ENCODE measurements at places on chromosomes 13 and 19.

DNA sequence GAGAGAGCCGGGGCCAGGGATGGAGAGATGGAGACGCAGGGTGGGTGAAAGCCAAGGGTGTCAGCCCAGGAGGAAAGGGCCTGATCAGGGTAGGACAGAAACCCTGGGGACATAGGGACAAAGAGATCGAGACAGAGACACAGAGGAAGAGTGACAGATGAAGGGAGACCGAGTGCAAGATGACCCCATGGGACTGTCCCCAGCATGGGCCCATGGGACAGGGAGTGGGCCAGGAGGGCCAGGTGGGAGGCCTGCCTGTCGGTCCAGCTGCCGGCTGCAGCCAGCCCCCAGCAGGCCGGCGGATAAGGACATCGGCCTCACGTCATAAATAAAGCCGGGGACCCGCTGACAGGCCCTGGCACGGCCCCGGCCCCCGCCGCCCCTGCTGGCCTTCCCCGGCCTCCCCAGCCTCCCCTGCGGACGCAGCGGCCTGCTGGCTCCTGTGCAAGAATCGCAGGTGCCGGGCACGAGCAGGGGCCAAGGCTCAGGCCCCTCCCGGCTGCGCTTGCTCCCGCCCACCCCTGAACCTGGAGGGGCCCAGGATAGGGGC is 6.3 kb downstream of the REX1BD start:
- DNase-seq, result no peak

- DNase-seq, result no peak
Measured at GRCh38 chr13:39935155-39935554, 279.7 kb downstream of the COG6 start.

DNA sequence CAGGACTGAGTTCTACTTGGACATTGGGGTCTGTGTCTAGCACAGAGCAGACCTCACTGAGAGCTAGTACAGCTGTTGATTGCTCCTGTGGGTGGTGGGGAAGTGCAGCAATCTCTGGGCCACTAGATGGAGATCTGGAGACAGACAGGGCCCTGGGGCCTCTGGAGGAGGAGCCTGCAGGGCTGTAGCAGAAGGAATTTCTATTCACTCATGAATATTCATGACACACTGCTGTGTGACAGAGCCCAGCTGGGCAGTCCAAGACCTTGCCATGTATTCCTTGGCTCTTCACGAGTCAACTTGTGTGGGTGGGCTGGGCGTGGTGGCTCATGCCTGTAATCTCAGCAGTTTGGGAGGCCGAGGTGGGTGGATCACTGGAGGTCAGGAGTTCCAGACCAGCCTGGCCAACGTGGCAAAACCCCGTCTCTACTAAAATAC is 37.5 kb downstream of the SUGP2 start:
- DNase-seq, result peak; percentile 72

GRCh38 chr19:11382898-11383705 is 1.0 kb downstream of the EPOR start:
- DNase-seq, result no peak

DNA sequence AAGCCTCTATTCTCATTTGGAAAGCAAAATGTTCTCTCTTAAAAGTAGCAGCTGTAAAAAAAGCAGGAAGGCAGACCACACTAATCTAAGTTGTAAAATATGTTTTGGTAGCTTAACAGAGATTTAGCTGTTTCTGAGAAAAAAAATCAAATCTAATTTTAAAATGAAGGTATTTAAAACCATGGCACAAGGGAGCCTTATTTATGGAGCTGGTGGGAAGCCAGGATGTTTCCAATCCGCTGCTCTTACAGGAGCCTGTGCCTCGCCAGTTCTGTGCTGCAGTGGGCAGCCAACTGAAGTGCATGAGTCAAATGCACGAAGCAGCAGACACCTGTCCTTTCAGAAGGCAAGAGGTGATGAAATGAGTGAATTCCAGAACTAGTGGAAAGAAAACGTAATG is 28.2 kb downstream of the GPC6 start:
- DNase-seq, result no peak

DNA sequence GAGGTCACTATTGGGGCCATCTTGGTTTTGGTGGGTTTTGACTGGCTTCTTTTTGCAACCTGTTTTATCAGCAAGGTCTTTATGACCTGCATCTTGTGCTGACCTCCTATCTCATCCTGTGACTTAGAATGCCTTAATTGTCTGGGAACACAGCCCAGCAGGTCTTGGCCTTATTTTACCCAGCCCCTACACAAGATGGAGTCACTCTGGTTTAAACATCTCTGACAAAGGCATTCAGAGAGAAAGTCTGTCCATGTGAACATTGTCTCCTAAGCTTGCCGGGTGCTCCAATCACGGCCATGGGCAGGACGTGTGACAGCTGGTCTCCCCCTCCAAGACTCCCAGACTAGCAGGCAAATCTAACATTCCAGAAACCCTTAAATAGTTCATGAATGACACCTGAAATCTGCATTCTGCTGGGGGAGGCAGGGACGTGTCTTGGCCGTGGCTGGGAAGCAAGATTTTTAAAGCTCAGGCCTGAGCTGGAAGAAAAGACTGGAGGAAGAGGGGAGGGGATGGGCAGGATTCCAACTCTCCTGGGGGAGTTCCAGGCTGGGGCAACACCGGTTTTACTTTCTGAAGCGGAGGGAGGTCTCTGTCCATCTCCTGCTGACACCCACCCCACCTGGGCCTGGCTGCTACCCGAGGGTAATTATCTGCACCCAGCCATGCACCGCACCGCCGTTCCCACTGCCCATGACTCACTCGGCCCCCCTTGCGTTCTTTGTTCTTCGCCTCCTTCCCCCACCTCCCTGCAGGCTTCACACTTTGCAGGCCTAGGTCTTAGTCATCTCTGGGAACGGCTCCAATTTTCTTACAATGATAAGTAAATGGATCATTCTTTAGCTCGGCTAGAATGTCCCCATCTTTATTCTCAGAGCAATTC is 11.6 kb upstream of the OR1M1 start:
- DNase-seq, result peak; percentile 95

DNA sequence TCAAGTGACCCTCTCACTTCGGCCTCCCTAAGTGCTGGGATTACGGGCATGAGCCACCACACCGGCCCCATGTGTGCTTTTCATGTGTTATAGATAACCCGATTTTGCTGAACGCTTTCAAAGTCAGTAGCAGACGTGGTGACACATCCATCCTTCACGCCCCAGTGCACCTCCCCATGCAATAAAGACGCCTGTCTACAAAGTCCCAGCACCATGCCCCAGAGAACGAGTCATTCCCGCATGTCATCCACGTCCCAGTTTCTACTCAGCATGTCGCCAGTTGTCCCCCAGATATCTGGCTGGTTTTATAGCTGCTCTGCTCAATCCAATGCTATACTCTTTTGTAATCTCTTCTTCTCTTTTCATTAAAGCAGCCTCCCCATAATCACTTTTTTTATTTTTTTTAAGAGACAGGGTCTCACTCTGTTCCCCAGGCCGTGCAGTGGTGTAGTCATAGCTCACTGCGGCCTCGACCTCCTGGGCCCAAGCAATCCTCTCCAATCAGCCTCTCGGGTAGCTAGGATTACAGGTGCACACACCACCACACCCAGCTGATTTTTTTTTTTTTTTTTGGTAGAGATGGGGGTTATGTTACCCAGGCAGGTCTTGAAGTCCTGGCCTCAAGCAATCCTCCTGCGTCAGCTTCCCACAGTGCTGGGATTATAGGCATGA is 42.5 kb downstream of the DNM2 start:
- peak; percentile 61 for DNase-seq

GRCh38 chr13:94558716-94559115 is 37.2 kb downstream of the TGDS start:
- DNase-seq, result peak; percentile 11

GRCh38 chr19:33795370-33796163 is 1.1 kb upstream of the KCTD15 start:
- peak; percentile 92 for DNase-seq

DNA sequence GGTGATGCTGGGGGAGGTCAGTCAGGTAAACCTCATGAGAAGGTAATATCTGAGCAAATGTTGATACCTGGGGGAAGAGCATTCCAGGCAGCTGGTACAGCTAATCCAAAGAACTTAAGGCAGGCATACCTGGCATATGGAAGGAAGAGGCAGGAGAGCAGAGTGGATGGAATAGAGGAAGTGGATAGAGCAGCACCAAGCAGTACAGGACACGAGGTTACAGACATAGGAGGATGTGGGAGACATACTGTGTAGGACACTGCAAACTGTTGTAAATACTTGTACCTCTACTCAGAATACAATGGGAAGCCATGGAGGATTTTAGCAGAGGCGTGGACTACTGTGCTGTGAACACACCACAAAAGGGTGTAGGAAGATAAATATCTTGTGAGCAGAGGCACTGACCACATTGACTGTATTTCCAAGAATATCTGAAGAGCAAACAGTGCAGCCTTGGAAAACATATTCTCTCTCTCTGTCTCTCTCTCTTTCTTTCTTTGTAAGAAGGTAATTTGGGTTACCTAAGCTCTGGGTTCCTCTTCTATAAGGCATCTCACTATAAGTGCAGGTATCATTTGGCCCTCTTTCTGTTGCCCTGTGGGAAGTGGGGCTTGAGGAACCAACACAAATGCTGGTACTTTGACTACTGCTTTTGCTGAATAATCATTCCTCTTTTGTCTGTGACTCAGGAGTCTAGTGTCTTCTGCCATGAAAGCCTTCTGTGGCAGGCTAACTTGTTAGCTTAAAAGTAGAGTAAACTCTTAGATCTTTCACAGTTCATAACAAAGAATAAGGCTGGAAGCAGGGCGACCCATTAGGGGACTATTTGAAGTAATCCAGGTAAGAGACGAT is 238.0 kb downstream of the VWA8 start:
- DNase-seq, result no peak

- peak; percentile 9 for DNase-seq
Measured at GRCh38 chr19:28972058-28972852, 240.7 kb downstream of the UQCRFS1 start.

DNA sequence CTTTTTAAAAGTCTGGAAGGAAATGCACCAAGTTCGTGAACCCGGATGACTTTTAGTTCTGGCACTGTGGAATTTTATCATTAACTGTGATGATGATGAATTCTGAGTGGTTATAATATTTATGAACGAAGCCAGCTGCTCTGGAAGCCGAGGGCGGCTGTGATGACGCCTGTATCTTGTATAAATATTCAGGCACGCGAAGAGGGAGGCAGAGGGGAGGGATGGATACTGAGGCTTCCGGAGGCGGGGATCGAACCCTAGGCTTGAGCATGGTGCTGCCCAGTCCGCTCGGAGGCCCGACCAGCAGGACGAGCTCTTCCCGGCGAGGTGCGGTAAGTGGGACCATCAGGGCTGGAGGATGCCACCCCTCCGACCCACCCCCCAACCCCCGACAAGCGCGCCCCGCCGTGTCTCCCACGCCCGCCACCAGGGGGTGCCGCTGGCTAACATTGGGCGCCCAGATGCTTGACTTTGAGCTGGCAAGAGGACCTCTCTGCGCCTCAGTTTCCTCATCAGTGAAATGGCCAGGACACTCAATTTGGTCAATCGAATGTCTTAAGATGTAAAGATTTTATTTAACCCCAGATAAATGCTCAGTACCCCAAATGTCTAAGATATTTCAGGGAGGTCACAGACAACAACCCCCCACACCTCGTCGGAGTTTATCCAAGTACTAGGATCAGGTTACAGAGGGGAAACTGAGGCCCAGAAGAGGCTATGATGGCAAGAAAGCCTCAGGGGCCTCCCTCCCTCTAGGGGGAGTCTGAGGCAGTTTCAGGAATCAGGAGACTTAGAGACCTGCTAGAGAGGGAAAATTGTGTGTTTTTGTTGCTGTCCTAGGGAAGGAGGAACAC is 4.5 kb upstream of the RAB3A start:
- peak; percentile 85 for DNase-seq

DNA sequence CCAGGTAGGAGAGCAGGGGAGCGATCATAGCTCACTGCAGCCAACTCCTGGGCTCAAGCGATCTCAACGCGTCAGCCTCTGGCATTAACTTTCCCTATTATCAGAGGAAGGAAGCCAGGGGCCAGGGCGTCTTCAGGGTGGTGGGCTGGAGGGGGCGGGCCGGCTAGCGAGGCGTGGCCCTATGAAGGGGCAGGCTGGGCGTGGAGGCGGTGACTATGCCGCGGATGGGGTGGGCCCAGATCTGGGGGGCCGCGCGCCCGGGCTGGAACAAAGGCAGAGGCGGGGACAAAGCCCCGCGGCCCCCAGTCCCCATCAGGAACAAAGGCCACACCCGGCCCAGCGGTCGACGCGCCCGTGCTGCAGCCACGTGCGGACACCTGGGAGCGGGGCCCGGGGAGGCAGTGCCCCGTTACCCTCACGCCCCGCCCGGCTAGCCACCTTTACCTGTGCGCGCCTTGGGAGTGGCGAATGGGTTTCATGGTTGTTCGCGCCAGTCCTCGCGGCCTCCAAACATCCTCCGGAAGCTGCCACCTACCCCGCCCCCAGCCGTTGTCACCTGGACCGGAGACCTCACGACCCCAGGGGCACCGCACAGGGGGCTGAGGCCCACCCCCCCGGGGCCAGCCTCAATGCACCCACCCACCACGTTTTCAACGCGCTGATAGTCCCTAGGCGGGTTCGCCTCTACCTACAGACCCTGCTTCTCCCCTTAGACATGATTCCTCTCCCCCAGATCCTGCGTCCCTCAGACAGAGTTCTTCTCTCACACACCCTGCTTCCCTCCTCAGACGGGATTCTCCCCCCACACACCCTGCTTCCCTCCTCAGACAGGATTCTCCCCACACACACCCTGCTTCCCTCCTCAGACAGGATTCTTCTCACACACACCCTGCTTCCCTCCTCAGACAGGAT is 5.4 kb upstream of the TRIM28 start:
- DNase-seq, result no peak

- DNase-seq, result no peak
Measured at GRCh38 chr13:101697745-101698144, 245.3 kb downstream of the ITGBL1 start.

GRCh38 chr19:33343859-33344572 is 29.5 kb upstream of the CEBPG start:
- peak; percentile 10 for DNase-seq

DNA sequence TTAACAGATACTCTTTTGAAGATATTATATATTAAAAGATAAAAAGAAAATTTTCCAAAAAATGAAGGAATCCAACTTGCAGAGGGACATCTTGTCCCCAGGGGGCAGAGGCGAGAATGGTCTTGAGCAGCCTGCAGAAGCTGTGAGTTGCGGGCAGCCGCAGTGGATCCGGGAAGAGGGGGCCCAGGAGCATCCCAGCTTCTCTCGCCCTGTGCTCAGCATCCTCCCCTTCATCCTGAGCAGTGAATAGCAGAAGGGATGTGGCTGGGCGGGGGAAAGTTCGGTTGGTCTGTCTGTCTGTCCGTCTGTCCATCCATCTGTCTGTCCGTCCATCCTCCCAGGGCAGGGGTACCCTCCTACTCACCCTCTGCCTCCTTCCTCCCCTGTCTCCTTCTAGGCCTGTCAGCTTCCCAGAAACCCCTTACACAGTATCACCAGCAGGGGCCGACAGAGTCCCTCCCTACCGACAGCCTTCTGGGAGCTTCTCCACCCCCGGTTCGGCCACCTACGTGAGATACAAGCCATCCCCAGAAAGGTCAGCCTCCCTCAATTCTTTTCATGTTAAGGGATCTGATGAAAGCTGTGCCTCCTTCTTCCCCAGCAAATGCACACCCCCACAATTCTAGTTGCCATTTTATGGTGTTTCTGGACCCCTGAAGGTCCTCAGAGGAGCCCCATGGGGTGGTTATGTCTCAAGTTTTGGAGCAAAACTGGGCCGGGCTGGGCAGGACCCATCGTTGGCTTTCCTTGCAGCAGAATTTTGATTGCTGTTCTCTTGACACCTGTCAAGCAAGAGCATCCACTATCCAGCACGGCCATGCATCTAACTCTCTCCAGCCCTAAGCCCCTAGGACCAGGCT is 81.6 kb downstream of the DPF1 start:
- peak; percentile 55 for DNase-seq
